ENCODE measurements at places on chromosomes 7 and 10. TPM values are rescaled to one million over a fixed set of nuclear protein-coding genes. Genes with fewer than 3 reads are reported as not detected.

Gene TMEM168
- 12.7 TPM for total RNA-seq

Gene TRIM50
- 0.16 TPM for total RNA-seq

Gene EVX1
- not detected for total RNA-seq

Gene TMEM196
- 0.42 TPM for total RNA-seq

Gene LRGUK
- total RNA-seq, result 3.0 TPM

Gene LIPN
- not detected for total RNA-seq

Gene GDF10
- 0.18 TPM for total RNA-seq

Gene POMZP3
- 15.1 TPM for total RNA-seq

Measured in WTC11 (cell line).